ENCODE measurements at places on chromosomes 6 and 20.

- no peak for DNase-seq
Measured at GRCh38 chr20:24609757-24610156, 140.3 kb downstream of the SYNDIG1 start.

- DNase-seq, result no peak
Measured at GRCh38 chr20:50491926-50492634, 18.1 kb upstream of the PTPN1 start.

DNA sequence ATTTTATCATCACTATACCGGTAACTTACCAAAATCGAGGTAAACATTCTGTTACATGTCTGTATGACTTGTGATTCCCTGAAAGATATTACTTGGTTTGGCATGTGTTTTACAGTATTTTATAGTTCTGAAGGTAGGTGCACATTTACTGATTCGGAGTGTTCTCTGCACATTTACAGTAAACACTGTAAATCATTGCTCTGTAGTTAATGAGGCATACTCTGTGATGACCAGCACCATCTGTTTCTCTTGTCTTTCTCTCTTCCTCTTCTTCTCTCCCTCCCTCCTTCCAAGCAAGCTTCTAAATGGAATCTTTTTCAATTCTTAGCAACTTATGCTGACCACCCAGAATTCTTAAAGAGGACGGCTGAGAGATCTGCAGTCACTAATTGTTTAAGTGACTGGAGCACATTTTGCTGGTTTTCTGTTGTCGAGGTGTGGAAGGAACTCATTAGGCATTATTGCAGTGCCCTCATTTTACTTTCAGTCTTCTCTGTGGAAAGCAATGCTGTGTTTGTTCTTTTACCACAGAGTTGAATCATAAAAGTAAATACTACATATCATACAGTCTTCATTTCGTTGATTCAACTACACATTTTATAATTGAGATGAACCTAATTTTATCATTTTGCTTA is 126.5 kb downstream of the UTRN start:
- no peak for DNase-seq

DNA sequence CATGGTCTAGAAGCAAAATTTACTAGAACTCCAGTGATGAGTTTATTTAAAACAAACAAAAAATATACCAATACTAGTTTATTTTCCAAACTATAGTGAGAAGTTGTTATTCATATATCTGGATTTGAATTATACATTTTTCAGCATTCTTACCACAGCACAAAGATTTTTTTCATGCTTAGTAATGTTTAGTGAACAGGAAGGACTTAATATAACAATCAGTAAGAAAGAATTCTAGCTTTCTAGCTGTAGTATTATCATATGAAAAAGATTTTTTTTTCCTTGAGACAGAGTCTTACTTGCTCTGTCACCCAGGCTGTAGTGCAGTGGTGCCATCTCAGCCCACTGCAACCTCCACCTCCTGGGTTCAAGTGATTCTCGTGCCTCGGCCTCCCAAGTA is 13.8 kb downstream of the MARCKS start:
- DNase-seq, result no peak

GRCh38 chr20:55472704-55473103 is 532.6 kb downstream of the CBLN4 start:
- DNase-seq, result no peak

- peak; percentile 9 for DNase-seq
Measured at GRCh38 chr6:29509239-29509638, 21.5 kb upstream of the MAS1L start.

DNA sequence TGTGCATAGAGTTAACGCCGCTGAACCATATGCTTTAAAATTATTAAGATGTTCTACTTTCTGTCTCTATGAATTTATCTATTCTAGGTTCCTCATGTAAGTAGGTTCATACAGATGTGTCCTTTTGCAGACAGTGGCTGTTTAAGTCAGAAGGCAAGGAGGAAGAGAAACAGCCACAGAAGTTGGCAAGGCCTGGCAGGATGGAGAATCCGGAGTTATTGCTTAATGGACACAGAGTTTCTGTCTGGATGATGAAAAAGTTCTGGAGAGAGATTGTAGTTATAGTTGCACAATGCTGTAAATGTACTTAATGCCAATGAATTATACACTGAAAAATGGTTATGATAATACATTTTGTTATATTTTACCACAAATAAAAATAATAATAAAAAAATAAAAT is 283.6 kb upstream of the CNR1 start:
- DNase-seq, result no peak

Data from GM18507 (cell line).